GM20000 (cell line): ENCODE measurements at places on chromosomes 1 and 21.

GRCh38 chr1:11541236-11541635 is 62.3 kb downstream of the DISP3 start:
- no peak for DNase-seq

DNA sequence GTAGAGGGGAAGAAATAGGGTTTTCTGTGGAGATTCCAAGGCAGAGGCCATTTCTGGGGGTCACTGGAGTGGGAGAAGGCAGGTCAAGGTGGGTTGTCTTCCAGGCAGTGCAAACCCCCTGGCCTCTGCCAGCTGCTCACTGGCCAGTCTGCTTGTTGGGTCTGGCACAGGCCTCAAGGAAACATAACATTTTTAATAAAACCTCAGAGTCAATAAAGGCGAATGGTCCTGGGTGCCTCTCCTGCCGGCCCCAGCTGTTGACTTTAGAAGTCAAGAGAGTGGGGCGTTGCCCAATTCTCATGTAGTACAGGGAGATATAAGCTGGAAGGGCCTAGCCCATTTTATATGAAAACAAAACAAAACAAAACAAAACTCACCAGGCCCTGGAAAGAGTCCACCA is 36.6 kb downstream of the RUNX3 start:
- no peak for DNase-seq

DNA sequence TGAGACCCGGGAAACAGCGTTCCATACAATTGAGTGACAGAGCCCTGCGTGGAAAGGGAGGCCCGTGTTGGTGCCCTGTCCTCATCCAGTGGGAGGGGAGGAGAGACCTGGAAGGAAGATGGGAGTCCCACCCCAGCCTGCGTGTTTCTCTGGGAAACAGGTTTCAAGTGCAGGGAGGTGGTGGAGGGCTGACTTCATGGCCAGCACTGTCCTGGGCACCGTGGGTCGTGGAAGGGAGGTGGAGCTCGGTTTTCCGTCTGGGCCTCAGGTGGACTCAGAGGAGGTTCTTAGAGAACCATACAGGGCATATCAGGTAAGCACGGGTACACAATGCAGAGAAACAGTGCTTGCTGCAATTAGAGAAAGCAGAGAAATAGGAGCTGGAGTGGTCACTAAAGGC is 222.6 kb downstream of the CAMTA1 start:
- DNase-seq = no peak

- no peak for DNase-seq
Observed at GRCh38 chr1:65804584-65804983, 11.9 kb downstream of the PDE4B start.

- no peak for DNase-seq
Observed at GRCh38 chr1:232751393-232752140, 53.6 kb upstream of the MAP10 start.

GRCh38 chr1:31381394-31382294 is 8.8 kb upstream of the FABP3 start:
- no peak for DNase-seq
